ENCODE measurements at places on chromosomes 3 and 15.

DNA sequence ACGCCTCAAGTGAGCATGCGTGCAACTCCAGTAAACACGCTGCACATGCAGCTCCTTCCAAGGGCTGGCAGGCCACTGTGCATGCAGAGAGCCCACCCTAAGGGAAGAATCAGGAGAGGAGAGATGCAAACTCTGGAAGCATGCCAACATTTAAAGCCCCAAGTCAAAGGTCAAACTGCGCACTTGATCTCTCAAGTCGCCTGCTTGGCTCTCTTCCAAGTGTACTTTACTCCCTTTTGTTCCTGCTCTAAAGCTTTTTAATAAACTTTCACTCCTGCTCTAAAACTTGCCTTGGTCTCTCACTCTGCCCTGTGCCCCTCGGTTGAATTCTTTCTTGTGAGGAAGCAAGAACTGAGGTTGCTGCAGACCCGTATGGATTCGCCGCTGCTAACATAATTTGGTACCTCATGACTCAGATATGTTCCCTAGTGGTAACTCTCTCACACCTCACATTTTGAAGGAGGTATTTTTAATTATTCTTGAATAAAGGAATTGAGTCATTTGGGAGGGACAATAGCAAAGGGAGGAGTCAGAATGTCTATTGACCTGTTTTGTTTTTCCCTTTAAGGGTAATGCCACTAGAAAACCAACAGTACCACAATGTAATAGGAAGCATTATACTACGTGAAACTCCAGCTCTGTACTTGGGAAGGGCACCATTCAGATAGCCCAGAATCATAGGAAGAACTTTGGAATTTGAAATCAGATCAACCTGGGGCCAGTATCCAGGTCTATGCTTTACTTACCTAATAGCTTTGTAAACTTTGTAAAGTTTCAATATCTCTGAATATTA, 19.6 kb upstream of the DGKG start:
- no peak for DNase-seq

DNA sequence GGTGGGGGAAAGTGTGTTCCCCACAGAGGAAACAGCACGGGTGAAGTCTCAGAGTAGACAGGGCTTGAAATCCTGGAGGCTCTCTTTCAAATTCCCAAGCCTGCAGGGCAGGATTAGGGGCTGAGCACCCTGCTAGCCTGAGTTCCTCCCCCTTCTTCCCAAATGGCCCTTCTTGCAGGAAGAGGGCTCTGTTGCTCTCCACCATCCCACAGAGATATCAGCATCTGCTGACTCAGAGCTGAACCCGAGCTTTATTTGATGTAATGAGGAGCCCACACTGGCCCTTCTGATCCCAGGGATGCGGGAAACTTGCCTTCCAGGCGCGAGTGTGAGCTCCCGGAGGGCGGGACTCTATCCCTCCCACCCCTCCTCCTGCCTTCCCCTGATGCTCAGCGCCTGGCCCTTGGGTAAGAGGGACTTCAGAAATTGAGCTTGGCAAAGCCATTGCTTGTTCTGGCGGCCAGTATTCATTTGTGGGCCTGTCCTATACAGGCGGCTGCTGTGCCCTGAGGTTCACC, 1.4 kb upstream of the STRA6 start:
- DNase-seq, result no peak

- DNase-seq, result no peak
Observed at GRCh38 chr15:51588966-51589365, 33.6 kb downstream of the DMXL2 start.

GRCh38 chr15:68344600-68344999, 67.1 kb downstream of the FEM1B start:
- DNase-seq, result no peak

- no peak for DNase-seq
Observed at GRCh38 chr3:14282001-14282705, 103.5 kb downstream of the LSM3 start.

DNA sequence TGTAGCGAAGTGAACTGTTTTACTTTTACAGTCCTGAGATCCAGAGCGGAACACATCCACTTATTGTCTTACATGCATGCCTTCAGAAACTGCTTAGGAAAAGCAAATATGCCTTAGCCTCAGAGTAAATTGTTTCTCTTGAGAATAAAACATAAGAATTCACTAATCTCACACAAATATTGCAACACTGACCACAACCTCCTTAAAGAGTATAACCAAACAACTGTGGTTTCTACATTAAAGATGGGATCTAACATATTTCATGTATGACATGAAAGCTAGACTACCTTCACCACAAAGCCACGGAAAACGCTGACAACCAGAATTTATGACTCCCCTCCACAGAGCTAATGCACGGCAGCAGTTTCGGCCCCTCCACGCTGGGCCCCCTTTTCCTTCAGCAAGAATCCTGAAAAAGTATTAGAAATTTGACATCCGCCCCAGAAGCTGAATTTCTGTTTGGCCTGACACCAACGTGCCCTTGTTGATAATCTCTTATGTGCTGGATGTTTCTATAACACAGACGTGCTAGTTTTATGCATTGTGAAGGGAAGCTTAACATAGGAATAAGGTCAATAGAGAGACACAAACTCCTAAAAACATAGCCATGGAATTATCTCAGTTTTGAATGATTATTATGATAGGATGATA, 84.6 kb downstream of the GREM1 start:
- no peak for DNase-seq

- DNase-seq, result no peak
Observed at GRCh38 chr3:46006238-46007032, 10.8 kb upstream of the FYCO1 start.

DNA sequence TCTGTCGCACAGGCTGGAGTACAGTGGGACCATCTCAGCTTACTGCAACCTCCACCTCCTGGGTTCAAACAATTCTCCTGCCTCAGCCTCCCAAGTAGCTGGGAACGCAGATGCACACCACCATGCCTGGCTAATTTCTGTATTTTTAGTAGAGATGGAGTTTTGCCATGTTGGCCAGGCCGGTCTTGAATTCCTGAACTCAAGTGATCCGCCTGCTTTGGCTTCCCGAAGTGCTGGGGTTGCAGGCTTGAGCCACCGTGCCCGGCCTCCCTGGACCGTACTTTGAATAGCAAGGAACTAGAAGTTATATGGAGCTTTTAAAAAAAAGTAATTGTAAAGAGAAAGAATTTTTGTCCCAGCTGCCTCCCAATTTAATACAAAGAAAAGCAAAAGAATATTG, 8.3 kb upstream of the ANKUB1 start:
- no peak for DNase-seq

- DNase-seq, result no peak
Observed at GRCh38 chr3:64918989-64919388, 231.2 kb upstream of the ADAMTS9 start.

DNA sequence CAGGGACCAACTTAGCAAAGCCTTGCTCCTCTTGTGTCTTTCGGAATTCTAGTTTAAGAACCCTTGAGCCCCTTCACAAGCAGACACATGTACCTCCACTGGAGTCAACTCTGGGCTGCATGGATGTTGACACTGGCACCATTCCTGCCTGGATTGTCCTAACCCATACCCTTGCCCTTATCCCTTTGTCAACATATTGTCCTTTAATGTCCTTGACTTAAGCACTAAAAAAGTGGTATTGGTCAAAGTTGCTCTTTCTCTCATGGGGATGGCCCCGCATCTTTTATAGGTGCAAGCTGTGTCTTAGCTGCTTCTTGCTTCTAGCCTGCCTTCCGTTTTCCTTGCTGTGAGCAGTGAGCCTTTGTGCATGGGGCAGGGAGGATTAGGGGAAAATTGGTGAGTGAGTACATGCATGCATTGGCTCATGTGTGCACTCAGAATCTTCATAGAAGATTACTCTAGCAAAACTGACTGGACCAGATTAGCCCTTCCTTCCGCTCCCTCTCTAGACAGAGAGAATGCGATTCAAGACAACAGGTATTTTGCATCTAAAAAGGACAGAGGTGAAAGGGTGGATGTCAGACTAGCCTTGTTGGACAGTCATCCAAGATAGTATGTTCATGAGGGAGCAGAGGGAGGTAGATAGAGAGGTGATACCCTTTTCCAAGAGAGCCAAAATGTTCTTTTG, 42.4 kb downstream of the TGFBR2 start:
- no peak for DNase-seq

DNA sequence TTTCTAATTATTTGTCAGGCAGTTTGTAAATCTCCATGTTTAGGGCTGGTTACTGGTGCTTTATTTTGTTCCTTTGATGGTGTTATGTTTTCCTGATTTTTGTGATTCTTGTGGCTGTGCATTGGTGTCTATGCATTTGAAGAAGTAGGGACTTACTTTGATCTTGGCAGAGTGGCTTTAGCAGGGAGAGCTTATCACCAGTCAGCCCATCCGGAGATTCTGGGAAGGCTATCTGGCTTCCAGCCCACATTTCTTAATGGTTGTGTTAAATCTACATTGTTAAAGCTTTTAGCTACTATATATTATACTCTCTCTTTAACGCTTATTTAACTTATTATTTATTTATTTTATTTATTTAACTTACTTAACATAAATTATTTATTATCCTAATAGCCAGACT, 35.1 kb downstream of the FBXL2 start:
- no peak for DNase-seq

DNA sequence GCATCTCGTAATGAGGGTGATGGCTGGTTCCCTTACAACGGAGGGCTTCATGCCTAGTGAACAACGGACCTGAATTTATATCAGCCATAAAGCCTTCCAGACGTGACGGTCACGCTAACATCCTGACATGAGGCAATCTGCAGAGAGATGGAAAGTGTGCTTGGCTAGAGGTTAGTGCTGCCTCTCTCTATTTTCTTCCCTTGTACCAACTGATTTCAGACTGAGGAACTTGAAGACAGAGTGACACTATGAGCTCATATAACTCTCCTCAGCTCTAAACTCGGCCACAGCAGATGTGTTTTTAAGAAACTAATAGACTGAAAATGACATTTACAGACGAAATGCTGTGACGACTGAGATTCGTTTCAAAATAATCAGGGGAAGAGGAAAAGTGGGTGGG, 122.4 kb downstream of the XXYLT1 start:
- DNase-seq, result no peak

GRCh38 chr3:52280050-52280461, 1.6 kb upstream of the WDR82 start:
- no peak for DNase-seq

- no peak for DNase-seq
Observed at GRCh38 chr3:118990823-118991560, 43.7 kb downstream of the IGSF11 start.

- DNase-seq, result no peak
Observed at GRCh38 chr3:152977366-152977765, 142.4 kb downstream of the P2RY1 start.

- DNase-seq, result no peak
Observed at GRCh38 chr15:93671387-93671943, 559.9 kb upstream of the MCTP2 start.

Measured in activated effector memory CD4-positive, alpha-beta T cell treated with anti-CD3 and anti-CD28 coated beads, Interleukin-2, amount 50 U/mL, for 16 hours (primary cell).